ENCODE measurements at places on chromosomes 11 and 22. TPM values are rescaled to one million over a fixed set of nuclear protein-coding genes. Genes with fewer than 3 reads are reported as not detected.
A peak's percentile ranks its signal among the peaks of the same experiment; 100 is the strongest.

GRCh38 chr11:2256951-2257700 lies 13.3 kb downstream of the ASCL2 start:
- no peak for DNase-seq

DNA sequence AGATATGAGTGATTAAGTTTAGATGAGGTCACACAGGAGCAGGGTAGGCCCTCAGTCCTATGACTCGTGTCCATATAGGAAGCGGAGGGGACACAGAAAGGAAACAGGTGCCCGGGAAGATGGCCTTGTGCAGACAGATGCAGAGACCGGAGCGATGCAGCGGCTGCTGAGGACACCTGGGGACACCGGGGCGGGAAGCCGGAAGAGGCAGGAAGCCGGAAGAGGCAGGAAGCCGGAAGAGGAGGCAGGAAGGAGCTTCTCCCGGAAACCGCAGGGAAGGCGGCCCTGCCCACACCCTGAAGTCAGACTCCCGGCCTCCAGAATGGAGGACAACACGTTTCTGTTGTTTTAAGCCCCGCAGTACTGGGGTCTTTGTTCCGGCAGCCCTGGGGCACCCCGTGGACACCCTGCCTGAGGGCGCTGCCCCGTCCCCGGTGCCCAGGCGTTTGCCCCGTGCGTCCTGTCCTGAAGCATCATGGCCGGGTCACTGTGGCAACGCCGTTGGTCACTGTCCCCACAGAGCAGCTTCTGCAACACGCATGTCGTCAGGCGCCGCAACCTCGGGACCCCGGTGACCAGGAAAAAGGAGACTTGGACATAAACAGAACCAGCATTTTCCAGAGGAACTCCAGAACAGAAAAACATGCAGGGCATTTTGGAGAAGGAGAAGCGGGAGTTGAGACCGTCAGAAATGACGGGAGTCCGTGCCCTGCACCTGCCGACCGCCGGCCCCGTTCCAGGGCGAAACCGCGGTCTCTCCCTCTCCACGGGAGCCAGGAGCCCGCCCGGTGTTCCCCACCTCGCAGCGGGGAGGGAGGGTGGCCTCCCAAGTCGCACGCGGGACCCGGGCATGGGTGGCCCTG lies 103.4 kb downstream of the BRD1 start:
- DNase-seq: no peak

- DNase-seq: no peak
These were observed 97.9 kb upstream of the CTSC start for GRCh38 chr11:88435415-88435814.

The SLC1A2 gene
- total RNA-seq: not detected

DNA sequence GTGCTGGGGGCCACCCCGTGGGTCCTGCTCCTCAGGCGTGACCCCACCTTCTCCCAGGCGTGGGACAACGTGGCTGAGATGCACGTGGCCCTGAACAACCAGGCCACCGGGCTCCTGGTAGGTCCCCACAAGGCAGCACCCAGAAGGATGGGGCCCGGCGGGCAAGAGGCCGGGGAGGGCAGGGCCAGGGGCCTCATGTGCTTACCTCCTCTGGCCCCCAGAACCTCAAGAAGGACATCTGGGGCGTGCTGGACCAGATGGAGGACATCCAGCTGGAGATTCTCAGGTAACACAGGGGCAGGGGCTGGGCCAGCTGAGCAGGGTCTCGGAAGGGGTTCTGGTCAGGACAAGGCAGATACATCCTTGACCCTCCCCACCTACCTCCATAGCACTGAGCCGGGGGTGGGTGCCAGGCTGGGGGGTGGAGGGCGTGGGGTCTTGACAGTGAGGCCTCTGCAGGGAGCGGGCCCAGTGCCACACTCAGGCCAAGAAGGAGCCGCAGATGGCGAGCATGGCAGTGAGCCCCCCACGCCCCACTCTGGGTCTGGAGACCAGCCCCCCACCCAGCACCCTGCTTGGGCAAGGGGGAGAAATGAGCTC lies 186.3 kb downstream of the IGLL1 start:
- DNase-seq: peak; percentile 48

DNA sequence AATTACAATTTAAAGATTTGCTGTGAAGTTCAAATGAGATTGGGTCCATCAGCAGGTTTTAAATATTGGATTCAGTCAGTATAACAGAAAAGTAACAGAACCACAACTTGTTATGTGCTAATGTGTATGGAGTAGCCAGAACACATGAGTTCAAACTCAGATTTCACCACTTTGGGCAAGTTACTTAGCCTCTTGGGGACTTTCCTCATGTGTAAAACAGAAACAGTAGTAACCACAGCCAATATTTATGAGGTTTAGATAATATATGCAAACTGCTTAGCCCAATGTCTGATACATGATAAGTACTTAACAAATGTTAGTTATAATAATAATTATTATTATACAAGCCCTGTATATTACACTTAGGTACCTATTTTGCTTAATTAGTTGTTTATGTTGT lies 21.8 kb upstream of the SLC5A12 start:
- no peak for DNase-seq

DNA sequence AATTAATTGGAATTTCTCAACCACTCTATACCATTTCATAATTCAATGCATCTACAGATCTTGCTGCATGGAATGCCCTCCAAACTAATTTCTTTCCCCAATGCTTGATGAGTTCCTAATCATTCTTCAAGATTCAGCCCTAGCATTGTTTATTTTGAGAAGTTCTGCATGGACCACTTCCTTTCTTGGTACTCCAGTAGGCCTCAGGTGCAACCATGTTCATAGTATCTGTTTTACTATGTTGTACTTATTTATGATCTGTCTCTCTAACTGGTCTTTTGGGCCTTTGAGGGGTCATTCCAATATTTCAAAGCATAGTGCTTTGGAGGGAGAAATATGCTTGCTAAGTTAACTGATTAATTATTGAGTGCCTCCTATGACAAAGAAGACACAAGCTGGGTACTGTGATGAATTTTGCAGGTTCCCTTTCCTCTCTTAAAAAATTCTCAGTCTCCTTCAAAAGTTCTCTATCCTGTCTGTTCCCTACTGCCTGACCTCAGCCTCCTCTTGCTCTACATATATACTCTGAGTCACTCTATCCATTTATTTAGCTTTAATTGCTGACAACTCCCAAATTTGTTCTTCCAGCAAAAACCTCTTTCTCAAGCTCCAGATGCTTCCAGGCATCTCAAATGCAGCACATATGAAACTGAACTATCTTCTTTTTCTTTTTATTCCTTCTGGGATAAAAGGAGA lies 9.5 kb downstream of the MRPL17 start:
- no peak for DNase-seq
